Hematopoietic multipotent progenitor cell (in vitro differentiated cells): ENCODE measurements at places on chromosomes 1 and 21. TPM values are rescaled to one million over a fixed set of nuclear protein-coding genes. Genes with fewer than 3 reads are reported as not detected.

DNA sequence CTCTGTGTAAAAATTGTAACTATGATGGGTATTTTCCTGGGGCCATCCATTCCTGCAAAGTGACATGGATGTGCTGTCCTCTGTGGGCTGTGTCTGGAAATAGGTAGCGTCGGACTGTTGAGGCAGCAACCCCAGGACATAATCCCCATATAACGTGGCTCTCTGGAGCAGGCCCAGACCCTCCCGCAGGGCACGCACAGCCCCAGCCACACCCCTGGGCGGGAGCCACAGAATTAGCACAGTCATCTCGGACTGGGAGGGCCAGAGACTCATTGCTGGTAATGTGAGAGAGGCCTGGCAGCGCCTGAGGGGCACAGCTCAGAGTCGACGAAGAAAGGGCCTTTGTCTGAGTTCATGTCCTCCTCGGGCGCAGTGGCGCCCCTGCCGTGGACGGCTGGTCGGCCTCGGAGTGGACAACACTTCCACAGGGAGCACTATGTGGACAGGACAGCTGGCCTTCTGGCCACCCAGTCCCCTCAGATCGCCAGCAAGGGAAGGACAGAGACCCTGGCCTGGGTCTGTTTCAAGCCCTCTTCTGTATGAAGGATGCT, 20.1 kb downstream of the SIM2 start:
- DNase-seq = no peak

DNA sequence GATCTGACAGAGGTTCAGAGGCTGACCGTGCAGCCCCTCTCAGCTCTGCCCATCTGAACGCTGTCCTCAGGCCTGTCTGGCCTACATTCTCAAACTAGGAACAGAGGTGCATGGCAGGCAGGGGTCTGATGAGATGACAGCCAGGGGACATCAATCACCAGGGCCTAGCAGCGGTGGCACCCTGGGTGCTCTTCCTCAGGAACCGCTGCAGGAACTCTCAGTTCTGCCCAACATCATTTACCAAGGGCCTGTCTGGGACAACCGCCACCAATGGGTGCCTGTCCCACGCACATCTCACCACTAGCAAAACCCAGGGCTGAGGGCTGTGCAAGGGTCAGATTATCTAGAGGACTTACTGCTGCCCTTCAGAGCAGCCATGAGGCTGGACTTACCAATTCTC, 245.7 kb downstream of the TOMM20 start:
- no peak for DNase-seq

- DNase-seq = peak; percentile 84
Measured at GRCh38 chr1:206050655-206051235, 2.2 kb upstream of the RHEX start.

Gene HENMT1
- total RNA-seq = 23.7 TPM

Gene SEMA4A
- 15.1 TPM for total RNA-seq

Gene LIN28A
- total RNA-seq = under 0.01 TPM

Gene SLC9C2
- not detected for total RNA-seq
